Erythroblast (primary cell): ENCODE measurements at places on chromosomes 13 and 19.
A peak's percentile ranks its signal among the peaks of the same experiment; 100 is the strongest.

DNA sequence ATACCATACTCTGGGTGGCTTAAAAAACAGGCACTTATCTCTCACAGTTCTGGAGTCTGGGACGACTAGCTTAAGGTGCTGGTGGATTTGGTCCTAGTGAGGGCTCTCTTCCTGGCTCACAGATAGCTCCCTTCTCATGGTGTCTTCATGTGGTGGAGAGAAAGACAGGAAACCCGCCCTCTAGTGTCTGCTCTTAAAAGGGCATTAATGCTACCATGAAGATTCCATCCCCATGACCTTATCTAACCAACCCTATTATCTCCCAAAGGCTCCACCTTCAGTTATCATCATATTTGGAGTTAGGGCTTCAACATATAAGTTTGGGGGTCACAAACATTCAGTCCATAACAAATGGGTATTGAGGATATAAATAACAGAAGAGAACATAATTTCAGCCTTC is 139.4 kb downstream of the HS6ST3 start:
- DNase-seq: peak; percentile 52

DNA sequence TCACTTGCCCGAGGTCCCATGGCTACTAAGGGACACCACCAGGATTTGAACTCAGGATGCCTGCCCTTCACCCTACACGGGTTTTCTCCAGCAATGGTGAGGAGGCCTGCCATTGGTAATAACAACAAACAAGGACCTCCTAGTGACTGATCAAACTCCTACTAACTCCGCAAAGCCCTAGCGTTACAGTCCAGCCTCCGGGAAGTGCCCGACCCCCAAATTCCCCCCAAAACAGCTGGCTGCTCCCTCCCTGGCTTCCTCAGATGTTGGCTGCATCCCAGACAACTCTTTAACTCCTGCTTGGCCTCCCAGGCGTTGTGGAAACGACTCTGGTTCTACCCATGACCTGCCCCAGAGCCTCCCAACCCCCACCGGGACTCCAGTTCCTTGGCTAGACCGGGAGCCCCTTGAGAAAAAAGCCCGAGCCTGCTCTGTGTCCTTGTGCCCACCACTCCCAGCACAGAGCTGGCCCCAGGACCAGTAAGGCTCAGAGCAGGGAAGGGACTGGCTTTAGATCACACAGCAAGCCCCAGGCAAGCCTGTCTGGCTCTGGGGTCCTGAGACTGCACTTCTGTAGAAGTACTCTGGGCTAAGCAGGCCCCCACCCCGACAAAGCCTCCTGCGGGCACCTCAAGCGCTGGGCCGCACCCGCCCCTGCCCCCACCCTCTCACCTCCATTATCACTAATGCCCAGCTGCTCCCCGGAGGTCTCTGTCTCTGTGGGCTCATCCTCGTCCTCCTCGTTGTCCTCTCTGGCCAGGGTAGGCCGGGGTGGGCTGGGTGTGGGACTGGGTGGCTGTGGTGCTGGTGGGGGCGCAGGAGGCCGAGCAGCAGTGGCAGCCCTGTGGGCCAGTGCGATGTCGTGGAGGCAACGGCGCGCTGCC is 4.7 kb downstream of the AKT1S1 start:
- peak; percentile 65 for DNase-seq

DNA sequence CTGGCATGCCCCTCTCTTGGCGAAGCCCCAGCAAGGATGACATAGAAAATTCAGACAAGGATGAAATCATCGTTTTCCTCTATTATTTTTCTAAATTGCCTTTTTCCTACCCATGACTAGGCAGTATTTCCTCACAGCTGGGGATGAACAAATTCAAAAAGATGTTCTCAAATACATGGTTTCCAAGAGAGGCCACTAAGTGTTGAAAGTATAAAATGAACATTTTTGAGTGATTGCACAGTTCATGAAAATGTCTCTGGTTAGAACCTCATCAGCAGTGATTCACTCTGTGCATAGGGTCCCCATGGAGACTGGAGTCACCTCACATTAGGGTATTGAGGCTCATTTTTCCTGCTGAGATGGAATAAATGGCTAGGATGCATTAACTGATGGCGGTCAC is 373.7 kb downstream of the DNAJC15 start:
- DNase-seq: no peak

DNA sequence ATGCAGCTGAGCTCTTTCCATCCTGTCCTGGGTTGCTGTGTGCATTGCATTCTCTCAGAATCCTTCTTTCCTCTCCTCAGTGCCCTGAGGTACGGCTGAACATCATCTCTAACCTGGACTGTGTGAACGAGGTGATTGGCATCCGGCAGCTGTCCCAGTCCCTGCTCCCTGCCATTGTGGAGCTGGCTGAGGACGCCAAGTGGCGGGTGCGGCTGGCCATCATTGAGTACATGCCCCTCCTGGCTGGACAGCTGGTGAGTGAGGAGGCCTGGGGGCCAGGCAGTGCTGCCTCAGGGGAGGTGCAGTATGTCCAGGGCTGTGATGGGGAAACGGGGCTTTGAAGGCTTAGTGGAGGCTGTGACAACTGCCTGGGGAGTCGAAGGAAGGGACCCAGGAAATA is 29.8 kb downstream of the PPP2R1A start:
- no peak for DNase-seq

DNA sequence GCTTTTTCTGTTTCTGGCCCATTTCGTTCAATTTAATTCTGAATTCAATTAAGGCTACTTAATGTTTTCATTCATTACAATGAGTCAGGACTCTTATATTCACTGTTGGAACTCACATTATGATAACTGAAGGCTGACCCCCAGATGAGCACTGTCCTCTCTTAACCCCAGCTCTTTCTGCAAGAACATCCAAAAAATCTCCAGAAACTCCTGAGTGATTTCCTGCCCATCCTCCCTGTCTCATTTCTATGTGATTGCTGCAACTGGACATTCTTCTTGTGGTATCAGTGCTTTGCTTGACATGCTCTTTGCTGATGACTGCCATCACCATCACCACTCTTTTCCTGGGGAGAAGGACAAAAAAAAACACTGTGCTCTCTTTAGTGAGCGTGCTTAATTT is 240.3 kb downstream of the SPRY2 start:
- DNase-seq: no peak

DNA sequence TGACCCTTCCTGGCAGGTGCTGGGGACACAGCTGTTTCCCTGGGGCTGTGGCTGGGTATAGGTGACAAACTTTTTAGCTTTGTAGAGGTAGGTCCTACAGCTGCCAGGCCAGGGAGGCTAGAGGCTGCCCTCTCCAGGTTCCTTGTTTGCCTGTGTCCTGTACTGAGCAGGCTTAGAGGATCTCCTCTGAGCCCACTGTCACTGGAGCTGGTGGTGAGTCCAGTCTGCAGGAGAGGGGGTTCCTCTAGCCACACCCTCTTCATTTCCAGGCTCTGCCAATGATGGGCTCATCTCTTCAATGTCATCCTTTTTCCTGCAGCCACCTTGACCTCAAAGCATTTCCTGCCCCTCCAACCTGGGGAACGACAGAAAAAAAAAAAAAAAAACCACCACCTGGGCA is 12.6 kb upstream of the RAB11B start:
- no peak for DNase-seq

DNA sequence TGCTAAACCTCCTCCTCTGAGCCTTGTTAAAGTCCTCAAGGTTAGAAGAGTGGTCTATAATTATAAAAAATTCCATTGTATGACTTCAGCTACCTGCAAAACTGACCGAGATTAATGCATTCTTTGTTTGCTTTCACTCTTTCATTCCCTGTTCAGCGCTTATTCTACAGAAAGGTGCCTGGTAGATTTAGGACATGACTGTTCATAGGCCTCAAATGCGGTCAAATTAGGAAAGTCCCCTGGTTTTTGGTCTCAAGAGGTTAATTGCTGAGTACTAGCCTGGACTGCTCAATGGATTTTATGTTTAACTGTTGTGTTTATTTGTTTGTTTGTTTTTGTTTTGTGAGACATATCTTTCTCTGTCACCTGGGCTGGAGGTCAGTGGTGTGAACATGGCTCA is 35.4 kb downstream of the KL start:
- DNase-seq: no peak

GRCh38 chr13:33489563-33489962 is 204.0 kb upstream of the STARD13 start:
- no peak for DNase-seq

GRCh38 chr19:30160426-30160825 is 211.8 kb upstream of the ZNF536 start:
- no peak for DNase-seq

DNA sequence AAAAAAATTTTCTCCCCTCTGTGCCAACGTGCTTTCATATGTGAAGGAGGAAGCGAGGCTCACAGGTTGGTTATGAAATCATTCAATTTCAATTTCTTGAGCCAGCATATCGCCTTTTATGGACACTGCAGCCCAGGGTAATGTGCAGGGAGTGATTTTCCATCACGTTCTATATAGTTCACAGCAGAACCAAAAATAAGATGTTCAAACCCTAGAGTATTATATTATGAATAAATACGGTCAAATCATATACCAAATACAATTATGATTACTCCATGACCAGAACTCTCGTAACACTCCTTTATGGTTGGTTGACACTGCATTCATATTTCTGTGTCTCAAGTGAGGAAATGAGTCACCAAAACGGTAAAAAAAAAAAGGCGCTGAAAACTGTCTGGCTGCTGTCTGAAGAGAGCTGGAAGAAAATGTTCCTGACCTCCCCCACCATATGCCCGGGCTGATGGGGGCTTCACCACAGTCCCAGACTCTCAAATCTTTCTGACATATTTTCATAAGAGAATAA is 75.8 kb upstream of the UBAC2 start:
- DNase-seq: no peak

GRCh38 chr13:25378528-25378927 is 6.8 kb downstream of the ATP8A2 start:
- DNase-seq: peak; percentile 36

DNA sequence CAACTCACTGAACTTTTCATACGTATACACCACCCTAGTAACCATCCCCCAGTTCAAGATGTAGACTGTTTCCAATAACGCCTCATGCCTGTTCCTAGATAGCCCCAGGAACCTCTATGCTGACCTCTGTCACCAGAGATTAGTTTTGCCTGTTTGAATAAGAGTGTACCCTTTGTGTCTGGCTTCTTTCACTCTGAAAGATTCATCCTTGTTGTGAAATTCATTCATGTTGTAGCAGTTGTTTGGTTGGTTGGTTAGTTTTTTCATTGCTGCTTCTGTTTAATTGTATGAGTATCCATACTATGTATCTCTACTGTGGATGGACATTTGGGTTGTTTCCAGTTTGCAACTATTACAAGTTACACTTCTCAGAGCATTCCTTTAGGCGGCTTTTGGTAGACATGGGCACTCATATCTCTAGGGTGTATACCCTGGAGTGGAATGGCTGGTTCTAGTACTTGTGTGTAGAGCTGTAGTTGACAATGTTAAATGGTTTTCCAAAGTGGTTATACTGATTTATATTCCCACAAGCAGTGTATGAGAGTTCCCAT is 1.6 kb downstream of the RNASEH2B start:
- peak; percentile 91 for DNase-seq

GRCh38 chr13:82294226-82294625 is 1588.0 kb downstream of the SLITRK1 start:
- no peak for DNase-seq

- no peak for DNase-seq
These were observed 16.4 kb downstream of the CCDC124 start for GRCh38 chr19:17948931-17949930.

DNA sequence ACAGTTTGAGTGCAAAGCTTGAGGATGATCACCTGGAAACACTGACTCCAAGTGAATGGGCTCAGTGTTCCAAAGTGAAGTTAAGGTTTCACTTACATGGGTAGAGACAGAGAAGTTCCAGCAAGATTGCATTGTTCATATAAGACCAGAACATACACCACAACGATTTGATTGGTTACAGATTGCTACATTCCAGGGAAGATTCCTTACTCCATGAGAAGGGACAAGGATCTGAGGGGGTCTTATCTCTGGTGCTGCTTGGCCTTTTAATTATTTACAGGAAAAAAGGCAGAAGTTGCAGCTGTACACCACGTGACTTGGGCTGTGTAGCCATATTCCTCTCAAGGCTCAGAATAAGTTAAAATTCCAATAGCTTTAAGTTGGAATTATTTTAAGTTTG is 12.3 kb downstream of the WDFY2 start:
- no peak for DNase-seq

DNA sequence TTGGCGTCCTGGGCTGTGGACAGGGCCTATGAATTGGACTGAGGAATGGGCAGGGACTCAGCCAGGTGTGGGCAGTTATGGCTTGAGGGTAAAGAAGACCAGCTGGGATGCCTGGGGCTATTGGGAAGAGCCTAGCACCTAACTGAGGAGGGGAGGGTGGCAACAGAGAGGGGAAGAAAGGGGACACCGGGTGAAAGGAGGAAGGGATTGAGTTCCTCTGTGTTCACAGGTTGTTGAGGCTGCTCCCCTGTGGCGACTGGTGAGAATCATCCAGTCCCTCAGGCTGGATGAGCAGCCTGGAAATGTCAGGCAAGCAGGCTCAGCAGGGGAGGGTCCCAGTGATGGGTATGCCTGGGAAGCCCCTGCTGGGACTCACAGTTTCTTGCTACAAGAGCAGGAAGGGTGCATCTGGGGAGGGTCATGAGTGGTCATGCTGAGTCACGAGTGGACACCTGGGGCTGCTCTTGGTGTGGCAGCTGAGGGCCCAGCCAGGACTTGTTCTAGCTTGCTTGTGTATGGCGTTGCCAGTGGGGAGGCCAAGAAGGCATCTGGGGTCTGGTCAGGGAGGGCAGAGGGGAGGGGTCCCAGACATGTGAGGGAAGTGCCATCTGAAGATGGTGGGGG is 1.4 kb downstream of the ZNF324 start:
- DNase-seq: no peak

DNA sequence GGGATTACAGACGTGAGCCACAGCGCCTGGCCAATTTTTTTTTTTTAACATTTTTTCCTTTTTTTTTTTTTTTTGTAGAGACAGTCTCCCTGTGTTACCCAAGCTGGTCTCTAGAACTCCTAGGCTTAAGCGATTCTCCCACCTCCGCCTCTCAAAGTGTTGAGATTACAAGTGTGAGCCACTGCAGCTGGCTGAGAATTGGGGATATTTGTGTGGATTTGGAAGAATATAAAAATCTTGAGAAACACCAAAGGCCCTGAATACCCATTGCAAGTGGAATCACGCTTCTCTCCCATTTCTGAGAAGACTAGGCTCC is 79.9 kb upstream of the ABCC4 start:
- no peak for DNase-seq

GRCh38 chr13:37194428-37194861 is 89.0 kb upstream of the CSNK1A1L start:
- DNase-seq: no peak

GRCh38 chr19:11598103-11598483 is 810 bp downstream of the ZNF627 start:
- peak; percentile 56 for DNase-seq

- peak; percentile 80 for DNase-seq
These were observed at the start of gene N4BP2L1 for GRCh38 chr13:32427852-32428580. Gene N4BP2L1 (minus strand): TSS chr13:32428130. CDS start chr13:32428082, 48 bp downstream.

DNA sequence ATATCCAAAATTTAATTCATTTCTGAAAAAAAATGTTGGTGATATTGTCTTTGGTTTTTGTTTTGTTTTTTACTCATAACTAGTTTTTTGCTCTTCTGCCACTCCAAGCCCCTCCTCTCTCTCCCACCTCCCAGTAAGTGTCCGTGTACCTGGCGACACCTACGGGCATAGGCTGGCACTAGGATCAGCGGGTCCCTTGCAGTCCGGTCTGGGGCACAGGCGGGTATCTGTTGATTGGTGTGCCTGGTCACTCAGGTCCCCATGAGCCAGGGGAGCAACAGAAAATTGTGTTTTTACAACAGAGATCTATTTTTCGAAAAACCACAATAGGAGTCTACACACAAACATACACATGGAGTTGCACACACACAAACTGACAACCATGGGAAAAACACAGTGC is 104.8 kb downstream of the ZIC5 start:
- DNase-seq: no peak
